Astrocyte of the cerebellum (primary cell): ENCODE measurements at places on chromosomes 5 and 9.
A peak's percentile ranks its signal among the peaks of the same experiment; 100 is the strongest.

DNA sequence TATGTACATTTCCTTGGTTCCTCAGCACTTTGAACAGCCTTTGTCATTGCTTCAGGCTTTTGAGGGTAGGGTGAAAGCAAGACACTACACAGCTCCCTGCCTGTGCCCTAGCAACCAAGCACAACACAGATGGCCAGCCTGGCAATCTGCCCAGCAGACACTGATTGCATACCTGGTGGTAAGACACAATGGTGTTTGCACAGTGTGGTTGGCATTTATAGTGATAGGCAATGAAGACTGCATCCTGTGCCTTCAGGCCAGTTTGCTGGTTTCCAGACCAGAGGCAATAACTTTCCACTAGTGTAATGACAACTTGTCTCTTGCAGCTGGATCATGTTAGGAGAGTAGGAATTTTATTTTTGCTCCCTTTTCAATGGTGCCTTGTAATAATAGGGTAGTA lies 144.5 kb upstream of the TNC start:
- peak; percentile 53 for DNase-seq

- no peak for DNase-seq
These were observed 7.4 kb upstream of the ADAM19 start for GRCh38 chr5:157582731-157583620.

DNA sequence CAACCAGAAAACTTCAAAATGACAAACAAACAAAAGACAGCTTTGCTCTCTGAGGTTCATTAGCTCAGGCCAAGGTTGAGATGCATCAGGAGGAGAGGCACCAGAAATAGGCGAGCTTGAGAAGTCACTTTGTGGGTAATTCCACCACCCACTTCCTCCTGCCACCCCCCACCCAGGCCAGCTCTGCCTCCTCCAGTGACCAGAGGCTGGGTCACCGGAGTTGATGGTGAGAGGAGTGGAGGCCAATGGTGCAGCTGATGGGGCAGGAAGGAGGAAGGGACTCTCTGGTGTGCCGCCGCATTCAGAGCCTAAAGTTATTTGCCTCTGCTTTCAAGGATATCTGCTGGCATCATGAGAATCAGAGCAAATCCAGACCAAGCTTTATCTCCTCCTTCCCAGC lies 73.8 kb upstream of the ASTN2 start:
- no peak for DNase-seq

DNA sequence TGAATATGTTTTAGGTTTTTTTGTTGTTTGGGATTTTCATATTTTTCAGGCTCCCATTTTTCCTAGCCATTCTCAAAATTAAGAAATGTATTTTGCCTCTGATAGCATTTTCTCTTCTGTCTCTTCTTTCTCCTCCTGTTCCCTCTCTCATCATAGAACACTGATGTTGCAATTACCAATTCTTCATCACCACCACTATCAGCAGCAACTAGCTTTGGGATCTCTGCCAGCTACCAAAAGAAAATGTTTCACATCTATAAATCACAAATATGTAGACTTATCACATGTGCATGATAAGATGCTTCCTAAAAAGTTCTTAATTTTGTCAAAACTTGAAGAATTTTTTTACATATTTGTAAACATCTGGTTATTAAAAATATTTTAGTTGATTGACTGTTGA lies 887.1 kb downstream of the MAT2B start:
- no peak for DNase-seq

DNA sequence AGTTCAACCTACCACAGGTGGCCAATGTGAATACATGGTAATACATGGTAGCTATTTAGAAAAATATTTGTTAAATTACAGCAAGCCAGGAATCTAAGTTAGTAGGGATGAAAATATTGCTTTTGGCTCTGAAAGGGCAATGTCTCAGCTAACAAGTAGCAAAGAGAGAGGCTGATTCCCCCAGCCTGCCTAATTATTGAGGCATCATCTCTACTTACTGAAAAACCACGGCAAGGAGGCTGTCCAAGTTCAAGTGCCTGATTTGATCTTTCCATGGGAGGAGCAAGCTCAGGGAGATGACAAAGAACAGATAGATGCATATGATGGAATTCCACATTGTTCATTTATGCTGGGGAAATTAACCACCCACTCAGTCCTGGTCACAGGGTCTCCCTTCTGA lies 28.7 kb upstream of the UBTD2 start:
- DNase-seq: peak; percentile 44

DNA sequence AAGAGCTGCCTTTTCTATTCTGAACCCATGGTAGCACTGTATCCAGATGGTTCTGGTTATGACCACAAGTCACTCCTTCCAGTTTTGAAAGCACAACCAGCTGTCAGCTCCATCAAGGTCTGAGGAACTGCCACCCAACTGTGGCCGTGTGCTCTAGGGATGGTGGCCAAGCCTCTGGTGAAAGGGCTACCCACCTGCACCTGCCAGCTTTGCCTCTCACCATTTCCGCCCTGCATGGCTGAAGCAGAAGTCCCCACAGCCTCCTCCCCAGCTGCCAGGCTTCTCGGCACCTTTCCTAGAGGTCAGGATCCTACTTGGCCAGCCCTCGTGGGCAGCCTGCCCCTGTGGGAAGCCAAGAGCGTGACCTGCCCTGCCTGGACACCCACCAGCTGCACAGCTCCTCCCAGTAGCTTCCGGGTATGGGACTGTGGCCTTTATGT lies 16.8 kb downstream of the SEMA5A start:
- no peak for DNase-seq

DNA sequence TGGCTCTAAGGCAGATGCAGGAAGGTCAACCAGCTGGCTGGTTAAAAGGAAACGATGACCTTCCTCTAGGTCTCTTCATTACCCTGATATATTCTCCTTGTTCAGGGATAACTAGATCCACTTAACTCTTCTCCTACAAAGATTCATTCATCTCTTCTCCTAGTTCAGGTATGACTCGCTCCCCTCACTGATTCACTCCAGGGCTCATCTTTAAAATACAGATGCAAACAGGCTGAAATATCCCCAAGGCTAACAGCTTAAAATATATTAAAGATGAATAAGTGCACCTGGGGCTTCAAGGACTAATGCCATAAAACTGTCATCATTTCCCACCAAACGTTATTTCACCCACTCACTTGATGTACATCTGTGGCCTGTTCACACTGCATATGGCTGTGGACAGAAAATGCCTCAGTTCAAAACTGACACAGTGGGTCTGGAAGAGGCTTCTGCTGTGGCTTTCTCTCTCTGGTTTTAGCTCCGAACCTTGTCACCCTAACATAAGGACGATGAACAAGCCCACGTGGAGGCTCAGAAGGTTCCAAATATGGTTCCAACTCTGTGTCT lies 366.9 kb downstream of the DEPDC1B start:
- no peak for DNase-seq

DNA sequence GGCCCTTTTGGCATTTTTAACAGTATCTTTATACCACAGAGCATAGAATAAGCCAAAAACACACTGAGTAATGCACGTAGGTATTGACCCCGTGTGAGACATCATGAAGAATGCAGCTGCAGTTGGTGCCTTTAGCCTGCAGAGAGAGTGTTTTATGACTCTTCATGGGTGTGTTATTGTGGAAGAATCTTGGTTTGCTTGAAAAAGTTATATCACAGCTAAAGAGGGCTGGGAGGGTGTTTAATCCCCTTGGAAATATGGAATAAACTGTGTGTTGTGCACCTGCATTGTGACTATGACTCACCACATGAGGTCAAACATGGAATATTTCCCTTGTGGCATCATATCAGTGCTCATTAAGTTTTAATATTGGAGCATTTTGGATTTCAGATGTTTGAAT lies 458.7 kb downstream of the CDH9 start:
- DNase-seq: no peak

GRCh38 chr5:115050866-115051265 lies 118.8 kb downstream of the TRIM36 start:
- DNase-seq: no peak

GRCh38 chr9:109953813-109954497 lies 174.0 kb downstream of the PALM2AKAP2 start:
- no peak for DNase-seq

DNA sequence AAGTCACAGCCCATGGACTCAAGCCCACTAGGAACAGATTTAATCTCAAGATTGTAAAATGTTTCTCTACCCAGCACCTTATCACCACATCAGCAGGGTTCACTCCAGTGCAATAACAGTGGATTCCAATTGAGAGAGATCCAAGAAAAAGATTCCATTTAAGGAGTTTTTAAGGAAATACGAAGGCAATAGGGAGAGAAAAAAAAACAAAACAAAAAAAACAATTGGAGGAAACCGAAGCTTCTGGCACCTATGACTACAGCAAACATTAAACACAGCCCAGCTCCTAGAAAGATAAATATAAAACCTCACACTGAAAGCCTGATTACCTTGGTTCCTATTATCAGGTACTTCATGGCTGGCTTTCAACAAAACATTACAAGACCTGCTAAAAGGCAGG lies 192.7 kb downstream of the DAB2IP start:
- DNase-seq: peak; percentile 19

GRCh38 chr9:101480386-101480785 lies 44.8 kb upstream of the ALDOB start:
- DNase-seq: no peak

DNA sequence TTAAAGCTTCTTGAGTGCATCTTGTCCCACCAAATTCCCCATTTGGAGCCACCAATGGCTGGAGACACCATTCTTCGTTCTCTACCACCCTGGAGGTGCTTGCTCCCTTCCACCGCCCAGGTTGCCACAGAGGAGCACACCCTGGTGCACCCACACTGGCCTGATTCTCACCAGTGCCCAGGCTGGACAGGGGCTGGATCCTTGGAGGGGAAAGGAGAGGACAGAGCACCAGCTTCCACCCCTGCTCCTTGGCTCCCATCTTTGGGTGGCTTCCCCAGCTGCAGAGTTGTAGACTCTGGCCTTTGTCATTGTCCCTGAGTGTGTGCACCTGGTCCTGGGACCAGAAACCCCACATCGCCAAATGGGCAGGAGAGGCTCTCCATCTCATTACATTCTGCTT lies 21.9 kb upstream of the CTSV start:
- DNase-seq: no peak

DNA sequence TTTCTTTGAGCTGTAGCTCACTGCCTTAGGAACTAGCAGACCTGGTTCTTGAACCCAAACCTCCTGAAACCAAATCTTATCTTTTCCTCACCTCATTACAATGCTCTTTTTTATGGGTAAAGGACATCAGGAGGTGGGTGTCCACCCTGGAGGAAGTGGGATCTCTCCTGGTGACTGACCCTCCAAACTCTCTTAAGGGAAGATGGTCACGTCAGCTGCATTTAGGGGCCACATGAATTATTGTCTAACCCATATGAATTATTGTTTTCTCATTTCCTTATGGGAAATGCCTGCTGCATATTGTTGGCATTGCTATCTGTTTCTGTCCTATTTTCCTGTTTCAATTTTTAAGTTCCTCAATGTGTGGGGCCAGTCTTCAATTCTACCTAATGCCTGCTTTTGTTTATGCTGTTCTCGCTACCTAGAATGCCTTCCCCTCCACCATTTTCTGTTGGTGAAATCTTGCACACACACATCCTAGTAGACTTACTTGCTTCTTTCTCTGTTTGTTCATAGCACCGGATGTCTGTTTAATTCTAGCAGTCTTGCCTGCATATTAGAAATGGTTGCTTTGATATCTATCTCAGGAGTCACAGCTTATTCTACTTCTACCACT lies 22.0 kb upstream of the SPINK1 start:
- DNase-seq: no peak

DNA sequence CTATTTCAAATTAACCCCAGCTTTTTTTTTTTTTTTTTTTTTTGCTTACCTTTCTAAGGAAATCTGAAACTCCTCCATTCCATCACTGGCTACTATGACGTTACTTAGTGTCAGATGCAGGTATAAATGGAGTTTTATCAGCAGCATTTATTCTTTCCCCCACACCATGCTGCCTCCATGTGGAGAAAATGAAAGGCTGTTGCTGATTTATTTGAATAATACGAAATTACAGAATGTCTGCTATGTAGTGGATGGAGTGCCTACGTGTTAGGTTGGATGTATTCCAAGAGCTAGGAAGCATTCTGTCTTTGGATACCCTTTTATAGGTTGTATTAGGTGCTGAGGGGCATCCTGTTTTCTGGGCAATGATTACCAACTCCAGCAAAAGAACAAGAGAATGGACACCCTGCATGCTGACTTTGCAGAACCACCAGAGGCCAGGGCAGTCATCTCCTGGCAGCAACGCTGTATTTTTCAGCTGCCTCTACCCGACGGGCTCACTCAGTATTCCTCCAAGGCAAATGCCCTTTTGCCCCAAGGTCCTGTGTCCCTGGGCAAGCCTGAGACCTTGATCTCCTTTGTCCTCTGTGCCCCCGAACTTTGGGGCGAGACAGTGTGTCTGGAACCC lies 199.5 kb downstream of the ALDH1A1 start:
- DNase-seq: peak; percentile 26

GRCh38 chr5:106019261-106019660 lies 1651.5 kb downstream of the EFNA5 start:
- peak; percentile 35 for DNase-seq

- no peak for DNase-seq
These were observed 34.6 kb upstream of the WDR38 start for GRCh38 chr9:124818431-124819281.

DNA sequence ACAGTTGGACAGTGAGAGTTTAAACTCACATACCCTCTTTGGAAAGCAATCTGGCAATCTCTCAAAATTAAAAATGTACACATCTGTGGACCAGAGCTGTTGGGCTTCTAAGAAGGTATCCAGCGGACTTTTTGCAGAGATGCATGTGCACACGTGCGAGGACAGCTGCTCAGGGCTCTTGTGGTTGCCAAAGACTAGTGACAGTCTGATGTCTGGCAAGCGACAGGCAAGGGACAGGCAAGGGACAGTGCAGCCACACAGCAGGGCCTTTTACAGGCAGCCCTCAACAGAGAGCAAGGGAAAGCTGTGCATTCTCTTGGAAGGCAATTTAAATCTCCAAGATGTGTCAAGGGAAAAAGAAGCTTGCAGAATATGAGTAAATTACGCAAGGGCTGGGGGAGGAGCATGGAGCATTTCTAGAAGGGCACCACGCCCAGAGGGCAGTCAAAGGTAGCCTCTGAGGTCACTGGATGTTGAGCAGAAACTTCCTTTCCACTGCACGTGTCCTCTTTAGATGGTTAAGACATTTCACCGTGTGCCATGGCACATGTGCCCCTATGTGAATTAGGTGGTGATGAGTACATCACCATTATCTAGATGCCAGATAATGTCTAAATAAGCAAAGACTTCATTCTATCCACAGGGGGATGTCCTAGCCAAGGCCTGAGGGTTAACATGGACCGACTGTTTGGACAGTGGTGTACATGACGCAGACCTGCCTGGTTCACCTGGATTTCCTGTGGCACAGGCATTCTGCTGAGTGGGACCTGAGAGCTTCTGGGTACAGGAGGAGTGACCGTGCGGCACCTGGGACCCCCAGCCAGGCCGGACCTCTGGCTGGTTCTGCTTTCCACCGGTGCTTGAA lies 9.1 kb downstream of the GFPT2 start:
- no peak for DNase-seq

- DNase-seq: no peak
These were observed 1392.9 kb upstream of the NUDT12 start for GRCh38 chr5:104955479-104955878.
